Stimulated activated CD8-positive, alpha-beta memory T cell treated with anti-CD3 and anti-CD28 coated beads, Interleukin-7, amount 100 ng/mL, for 48 hours (primary cell): ENCODE measurements at places on chromosomes 1 and 21.

DNA sequence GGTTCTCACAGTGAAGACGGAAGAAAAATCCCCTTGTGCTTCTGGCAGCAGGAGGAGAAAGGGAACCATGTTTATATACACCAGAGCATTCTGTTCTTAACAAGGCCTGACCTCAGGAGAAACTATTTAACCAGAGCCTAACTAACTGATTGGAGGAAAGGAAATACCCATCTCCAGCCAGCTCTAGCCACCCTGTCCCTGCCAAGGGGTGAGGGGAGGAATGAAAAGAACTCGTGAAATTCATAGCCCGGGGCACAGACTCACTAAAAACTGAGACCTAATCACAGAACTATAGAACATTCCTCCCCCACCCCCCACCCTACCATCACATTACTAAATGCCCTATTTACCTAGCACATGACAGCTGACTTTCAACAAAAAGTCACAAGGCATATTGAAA is 65.0 kb downstream of the KCNH1 start:
- no peak for DNase-seq

GRCh38 chr1:108077991-108078390 is 113.0 kb upstream of the VAV3 start:
- DNase-seq, result no peak

DNA sequence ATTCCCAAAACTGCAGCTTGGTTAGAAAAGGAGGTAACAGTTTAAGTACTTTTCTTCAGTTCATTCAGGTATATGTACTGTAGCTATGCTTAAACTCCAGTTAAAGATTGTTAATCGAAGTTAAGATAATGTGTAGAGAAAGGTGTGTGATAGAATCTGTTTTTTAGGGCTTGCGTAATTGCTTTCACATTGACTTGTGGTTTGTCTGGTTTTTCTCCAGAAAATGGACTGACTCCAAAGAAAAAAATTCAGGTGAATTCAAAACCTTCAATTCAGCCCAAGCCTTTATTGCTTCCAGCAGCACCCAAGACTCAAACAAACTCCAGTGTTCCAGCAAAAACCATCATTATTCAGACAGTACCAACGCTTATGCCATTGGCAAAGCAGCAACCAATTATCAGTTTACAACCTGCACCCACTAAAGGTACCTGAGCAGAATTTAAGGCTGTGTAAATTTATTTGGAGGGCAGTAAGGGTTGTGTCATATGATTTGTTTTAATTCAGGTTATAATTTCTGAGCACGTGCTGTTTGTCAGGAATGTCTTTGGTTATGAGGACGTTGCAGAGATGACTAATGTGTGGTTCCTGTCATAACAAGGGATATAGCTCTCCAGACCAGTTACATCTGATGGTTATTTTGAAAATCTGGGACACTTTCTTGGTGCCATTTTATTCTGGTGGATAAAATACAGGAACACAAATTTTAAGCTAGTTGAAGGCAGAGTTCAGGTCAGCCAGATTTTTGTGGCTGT is 26.0 kb downstream of the ATF6 start:
- no peak for DNase-seq

DNA sequence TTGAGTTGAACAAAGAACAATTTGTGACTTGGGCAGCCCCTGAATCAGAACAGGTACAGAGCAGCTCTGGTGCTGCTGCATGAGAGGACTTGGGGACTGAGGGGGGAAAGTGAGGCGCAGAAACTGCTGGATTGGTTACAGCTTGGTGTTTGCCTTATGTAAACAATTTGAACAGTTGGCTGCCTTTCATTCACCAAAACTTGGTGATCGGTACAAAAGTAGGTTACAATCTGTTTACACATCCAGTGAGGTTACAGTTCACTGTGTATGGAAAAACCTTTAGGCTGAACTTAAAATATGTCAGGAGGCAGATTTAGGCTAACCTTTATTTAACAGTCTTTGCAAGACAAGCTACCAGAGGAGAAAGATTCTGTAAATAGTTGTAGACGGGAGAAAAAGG is 28.6 kb upstream of the MTR start:
- DNase-seq, result no peak

GRCh38 chr1:35280006-35280405 is 11.5 kb downstream of the ZMYM4 start:
- DNase-seq, result no peak

- DNase-seq, result no peak
Observed at GRCh38 chr1:6003568-6004411, 11.6 kb upstream of the NPHP4 start.

DNA sequence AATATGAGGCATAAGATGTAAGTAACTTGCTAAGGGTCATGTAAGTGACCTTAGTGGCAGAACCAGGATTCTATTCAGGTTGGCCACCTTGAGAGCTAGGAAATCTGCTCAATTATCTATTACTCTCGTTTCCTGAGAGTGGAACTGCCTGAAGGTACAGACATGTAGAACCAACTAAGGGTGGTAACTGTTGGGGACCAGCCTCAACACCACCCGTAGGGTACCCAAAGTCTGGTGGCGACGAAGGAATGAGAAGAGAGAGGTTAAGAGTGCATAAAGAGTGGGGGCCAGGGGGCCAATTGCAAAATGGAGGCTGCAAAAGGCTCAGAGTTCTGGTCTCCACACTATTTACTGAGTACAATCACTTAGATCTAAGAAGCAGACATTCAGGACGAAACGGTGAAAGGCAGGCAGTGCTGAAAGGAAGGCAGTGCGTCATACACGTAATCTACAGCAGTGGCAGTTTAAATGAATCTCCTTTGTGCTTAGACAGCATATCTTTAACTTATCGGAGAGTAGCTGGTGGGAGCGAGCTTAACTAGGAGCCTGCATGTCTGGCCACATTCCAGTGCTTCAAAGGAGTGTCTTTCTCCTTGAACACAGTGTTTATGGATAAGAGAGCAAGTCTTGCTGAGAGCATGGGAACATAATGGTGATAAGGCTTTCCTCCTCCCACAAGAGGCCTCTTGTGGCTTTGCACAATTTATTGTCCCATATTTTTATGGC is 25.0 kb downstream of the SRSF4 start:
- DNase-seq, result no peak

GRCh38 chr1:47722909-47723580 is 274.1 kb downstream of the TRABD2B start:
- DNase-seq, result no peak

- DNase-seq, result no peak
Observed at GRCh38 chr1:155261493-155261851, 688 bp downstream of the SCAMP3 start.

- DNase-seq, result no peak
Observed at GRCh38 chr1:3548156-3548893, 63.0 kb downstream of the MEGF6 start.

GRCh38 chr21:36804874-36805611 is 106.1 kb downstream of the SIM2 start:
- DNase-seq, result no peak

DNA sequence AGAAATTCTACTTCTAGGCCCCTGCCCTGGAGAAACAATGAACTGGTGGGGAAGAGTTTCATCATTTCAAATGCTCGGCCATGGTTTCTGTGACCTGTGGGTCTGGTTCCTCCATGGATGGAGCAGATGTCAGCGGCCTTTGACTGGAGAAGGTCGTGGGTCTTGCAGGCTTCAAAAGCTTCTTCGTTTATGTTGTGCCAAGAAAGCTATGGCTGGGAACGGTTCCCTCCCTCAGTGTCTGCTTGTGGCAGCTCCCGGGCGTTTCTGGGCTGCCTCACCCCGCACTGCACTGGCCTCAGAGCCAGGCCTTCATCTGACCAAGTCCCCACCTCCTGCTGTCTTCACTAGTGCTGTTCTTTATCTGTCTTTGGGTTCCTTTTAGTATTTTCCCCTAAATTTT is 46.4 kb upstream of the POFUT2 start:
- DNase-seq, result no peak

GRCh38 chr1:89633800-89634625 is 1.1 kb downstream of the LRRC8C start:
- DNase-seq, result no peak

DNA sequence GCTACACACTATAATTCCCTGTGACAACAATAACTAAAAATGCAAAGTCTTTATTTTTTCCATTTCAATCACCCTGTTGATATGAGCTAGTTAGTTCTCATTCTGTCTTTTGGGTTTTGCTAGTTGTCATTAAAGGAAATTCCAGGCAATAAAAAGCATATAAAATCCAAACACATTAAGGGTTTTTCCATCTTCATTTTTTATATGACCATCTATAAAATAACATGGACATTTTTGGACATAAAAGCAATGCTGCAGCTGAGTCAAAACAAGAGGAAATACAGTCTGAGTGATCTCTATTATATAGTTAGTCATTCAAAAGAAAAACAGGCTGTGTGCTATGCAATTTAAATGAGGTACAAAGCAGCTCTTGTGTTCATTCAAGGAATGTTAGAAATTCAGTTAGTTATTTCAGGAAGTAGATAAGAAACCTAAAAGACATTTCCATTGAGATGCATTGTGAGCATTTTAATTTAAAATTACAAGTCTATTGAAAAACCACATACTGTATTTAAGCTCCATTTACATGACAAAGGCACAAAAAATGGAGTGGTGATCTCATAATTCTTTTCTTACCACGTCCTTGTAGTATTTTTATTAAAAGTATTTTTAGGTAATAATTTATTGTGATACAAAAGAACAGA is 67.3 kb upstream of the BCL10 start:
- no peak for DNase-seq

- DNase-seq, result no peak
Observed at GRCh38 chr1:76066394-76066793, 8.2 kb upstream of the ST6GALNAC3 start.

GRCh38 chr1:105793536-105794146 is 1262.8 kb upstream of the PRMT6 start:
- no peak for DNase-seq

- no peak for DNase-seq
Observed at GRCh38 chr1:5637171-5637570, 355.1 kb downstream of the NPHP4 start.

GRCh38 chr1:76379506-76379905 is 305.0 kb downstream of the ST6GALNAC3 start:
- DNase-seq, result no peak

DNA sequence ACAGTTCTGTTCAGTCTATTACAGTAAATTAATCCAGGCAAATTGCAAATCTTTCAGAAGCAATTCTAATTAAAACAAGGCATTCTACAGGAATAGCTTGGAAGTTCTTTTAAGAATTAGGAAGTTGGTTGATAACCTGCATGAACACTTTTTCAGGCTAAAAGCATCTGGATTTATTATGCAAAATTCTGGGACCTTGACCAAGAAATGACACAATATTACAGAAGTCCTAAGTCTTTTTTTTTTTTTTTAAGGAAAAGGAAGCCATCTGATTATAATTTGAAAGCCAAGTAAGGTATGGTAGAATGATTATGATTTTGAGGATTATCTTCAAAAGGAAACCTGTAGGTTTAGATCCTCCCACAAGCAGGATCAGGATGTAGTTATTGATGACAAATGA is 74.7 kb upstream of the KCNK2 start:
- no peak for DNase-seq

DNA sequence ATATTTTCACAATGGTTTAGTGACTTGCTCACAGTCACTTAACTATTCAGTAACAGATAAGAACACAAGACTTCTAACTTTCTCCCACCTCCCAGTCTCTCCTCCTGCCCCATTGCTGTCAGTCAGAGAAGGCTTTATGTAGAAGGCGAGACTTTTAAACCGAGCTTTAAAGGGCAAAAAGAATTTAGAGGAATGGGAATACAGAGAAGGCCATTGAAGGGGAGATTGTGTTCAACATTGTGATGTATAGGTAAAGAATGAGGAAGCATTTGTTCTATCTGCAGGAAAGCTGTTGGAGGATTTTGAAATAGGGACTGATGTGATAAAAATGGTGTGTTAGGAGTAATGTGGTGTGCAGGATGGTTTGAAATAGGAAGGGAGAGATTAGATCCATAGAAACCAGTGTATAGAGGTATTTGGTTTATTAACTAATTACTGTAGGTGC is 7.3 kb downstream of the POU2F1 start:
- DNase-seq, result no peak

- DNase-seq, result no peak
Observed at GRCh38 chr1:205913451-205914154, 29.7 kb downstream of the SLC26A9 start.

DNA sequence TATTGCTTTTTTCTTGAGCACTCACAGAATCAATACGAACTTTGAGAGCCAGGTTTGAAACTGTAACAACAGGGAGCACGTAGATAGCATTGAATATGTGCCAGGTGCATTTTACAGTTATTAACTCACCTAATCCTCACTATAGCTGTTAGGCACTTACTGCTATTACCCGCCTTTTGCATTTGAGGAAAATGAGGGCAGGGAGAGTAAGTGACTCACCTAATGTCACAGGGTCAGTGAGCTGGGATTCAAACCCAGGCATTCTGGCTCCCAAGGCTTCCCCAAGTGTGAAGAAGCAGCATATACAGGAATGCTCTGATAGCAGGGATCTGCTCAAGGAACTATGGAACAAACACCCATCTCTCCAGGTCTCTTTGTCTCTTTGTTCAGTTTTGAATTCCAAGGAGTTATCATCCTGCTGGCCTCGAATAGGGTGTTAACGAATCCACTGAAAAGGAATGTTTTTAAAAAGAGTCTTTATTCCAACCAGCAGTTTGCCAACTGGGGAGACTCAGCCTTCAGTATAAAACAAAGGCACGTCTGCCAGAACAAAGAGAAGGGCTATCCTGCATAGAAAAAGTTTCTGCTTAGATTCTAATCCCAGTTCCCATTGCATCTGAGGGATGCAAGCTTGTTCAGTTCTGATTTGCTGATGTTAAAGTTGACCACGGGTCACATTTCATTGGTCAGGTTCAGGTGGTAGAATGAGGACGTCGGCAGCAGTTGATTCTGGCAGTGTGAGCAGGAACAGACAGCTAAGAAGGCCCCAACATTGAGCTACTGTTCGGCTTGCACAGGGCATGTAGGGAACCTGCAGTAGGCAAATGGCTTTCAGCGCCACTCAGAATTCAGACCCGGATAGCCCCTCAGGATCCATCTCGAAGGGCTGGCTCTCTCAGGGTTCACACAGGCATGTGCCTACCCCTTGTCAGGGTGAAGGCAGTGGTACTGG is 22.1 kb downstream of the TRIM67 start:
- DNase-seq, result no peak

GRCh38 chr1:39957299-39958015 is 2.5 kb downstream of the MFSD2A start:
- DNase-seq, result no peak

DNA sequence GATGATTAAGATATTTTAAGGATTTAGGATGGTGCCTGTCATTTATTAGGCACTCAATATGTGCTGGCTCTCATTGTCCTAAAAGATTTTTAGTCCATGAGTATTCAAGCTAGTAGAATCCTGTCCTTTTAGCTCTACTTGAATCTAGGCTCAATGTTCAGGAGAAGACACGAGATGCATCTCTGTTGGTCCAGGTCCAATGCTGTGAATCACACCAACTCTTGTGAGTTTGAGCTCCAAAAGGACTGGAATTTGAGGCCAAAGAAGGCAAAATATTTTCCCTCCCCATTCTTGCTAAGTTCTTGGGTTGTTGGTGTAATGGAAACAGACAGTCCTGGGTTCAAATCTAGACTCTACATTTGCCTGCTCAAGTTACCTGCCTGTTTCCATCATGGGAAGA is 1.4 kb upstream of the PODN start:
- DNase-seq, result no peak
